ENCODE measurements at places on chromosomes 4 and X.

DNA sequence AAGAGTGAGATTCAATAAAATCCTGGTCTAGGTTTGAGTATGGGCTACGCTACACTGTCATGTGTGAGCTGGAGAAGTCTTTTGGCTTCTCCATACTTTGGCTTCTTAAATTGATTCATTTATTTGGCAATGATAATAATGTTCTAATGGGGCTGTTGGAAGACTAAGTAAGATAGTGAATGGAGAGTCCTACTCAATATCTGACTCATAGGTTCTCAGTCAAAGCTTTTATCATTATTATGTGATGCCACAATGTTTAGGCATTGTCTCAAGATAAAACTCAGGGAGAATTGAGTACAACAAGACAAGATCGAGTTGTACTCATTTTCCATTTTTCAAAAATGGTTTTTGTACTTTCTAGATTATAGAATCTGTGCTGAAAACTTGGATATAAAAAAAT lies 92.5 kb upstream of the VEGFC start:
- no peak for DNase-seq

DNA sequence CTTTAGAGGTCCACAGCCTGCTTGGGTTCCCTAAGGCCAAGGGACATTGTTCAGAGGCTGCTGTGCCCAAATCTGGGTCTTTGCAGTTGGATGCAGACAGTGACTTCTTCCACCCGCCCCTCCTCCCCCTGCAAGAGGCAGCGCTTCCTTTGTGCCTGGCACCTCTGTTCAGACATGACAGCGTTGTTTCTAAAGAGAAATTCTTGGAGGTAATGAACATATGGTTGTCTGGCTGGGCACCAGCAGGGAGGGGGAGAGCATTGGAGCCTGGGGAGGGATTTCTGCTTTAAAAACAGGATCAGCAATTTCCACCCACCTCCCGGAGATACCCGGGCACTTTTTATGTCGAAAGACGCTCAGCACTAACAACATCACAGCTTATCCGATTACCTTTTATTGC lies 51.5 kb downstream of the PSAPL1 start:
- DNase-seq = no peak

- no peak for DNase-seq
Measured at GRCh38 chrX:108235986-108236385, 144.4 kb downstream of the ATG4A start.

DNA sequence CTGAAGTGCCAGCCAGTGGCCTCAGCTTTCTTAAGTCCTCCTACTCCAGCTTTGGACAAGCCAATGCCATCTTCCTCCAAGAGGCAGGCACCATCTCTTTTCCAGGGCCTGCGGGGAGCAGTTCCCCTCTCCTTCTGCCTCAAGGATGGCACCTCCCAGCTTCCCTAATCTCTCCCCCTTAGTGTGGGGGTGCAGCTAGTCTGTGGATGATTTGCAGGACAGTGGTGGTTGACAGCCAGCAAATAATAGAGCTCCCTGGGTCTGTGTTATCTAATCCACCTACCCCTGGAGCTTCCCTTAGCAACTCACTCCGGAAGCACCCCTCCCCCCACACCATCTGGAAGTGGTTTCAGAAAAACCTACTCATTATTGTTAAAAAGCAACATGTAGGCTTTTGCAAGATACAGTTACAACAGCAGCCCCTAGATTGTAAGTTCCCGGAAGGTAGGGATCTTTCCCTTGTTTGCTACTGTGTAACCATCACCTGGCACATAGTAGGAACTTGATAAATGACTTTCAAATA lies 247.1 kb downstream of the BCOR start:
- peak; percentile 44 for DNase-seq

GRCh38 chr4:23163647-23164436 lies 471.1 kb downstream of the GBA3 start:
- no peak for DNase-seq

DNA sequence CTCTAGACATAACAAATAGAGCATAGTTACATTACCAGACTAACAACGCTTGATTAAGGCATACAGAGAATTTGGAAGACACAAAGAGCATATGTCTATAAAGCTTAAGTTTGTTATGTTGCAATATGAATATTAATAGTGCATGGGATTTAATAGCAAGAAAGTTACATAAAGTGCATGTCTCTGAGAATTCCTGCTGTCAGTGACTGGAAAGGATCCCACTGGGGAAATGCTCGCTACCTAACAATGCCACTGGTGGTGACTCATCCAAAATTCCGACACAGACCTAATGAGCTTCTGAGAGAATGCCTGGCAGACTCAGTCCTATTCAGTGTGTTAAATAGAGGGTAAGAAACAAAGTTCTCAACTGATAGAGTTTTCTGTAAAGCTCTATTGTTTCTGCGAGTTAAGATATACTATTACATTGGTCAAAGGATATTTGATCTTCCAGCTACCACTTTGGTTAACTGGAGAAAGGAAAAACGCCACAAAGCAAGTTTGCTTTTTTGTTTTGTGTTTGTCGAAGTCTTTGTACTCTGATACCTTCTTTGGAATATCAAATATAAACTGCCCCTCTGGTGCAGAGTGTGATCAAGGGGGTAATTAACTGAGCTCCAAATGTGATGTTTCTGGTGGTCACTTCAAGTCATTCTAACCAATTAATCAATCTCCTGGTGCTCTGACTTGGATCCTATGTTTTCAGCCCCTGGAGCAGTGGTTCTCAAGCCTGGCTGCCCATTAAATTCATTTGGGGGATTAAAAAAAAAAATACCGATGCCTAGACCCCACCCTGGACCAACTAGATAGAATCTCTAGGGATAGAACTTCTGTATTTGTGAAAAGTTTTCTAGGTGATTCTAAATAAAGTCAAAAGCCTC lies 107.9 kb downstream of the PALLD start:
- DNase-seq = peak; percentile 74

DNA sequence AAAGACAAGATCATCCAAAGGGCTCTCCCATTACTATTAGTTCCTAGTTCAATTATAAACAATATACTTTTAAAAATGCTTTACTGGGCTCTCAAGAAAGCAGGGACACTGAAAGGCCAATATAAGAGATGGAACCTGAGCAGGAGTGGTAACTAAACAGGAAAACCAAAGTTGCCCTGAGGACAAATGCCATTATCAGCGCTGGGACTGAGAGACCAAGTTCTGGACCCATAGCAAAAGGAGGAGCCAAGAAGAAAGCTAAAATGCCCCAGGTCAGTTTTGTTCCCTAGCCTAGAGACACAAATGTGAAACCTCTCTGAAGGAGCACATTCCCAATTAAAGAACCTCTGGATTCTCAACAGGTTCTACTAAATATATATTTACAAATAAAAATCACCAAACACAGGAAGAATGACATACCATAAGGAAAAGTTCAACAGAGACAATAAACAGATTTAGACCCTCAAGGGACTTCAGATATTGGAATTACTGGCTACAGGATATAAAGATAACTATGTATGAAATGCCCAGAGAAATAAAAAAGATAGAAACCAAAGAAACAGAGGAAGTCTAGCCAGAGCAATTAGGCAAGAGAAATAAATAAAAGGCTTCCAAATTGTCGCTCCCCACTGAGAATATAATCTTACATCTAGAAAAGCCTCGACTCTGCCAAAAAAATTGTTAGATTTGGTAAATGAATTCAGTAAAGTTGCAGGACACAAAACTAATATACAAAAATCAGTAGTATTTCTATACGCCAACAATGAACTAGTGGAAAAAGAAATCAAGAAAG lies 67.1 kb downstream of the KLHL8 start:
- no peak for DNase-seq

DNA sequence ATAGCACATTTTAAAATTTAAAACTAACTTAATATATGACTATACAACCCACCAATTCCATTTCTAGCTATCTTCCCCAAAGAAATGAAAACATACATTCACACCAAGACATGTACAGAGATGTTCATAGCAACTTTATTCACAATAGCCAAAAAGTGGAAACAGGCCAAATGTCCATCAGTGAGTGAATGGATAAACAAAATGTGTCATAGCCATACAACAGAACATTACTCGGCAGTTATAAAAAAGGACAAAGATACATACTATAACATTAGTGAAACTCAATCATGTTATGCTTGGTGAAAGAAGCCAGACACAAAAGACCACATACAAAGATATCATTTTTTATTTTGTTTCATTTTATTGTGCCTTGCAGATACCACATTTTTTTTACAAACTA lies 396.8 kb downstream of the PACRGL start:
- DNase-seq = no peak

GRCh38 chr4:144562019-144562705 lies 83.8 kb upstream of the HHIP start:
- DNase-seq = no peak

GRCh38 chr4:8639777-8640720 lies 47.5 kb downstream of the CPZ start:
- no peak for DNase-seq

- no peak for DNase-seq
Measured at GRCh38 chr4:168696280-168696679, 199.4 kb downstream of the PALLD start.

GRCh38 chr4:150867148-150867547 lies 147.9 kb downstream of the LRBA start:
- peak; percentile 75 for DNase-seq

GRCh38 chr4:100738196-100739165 lies 220.7 kb upstream of the EMCN start:
- peak; percentile 61 for DNase-seq

- no peak for DNase-seq
Measured at GRCh38 chrX:39163581-39164126, 362.4 kb downstream of the MID1IP1 start.

GRCh38 chr4:56656346-56656643 lies 24.8 kb downstream of the HOPX start:
- peak; percentile 10 for DNase-seq

GRCh38 chr4:147707892-147708672 lies 23.8 kb upstream of the ARHGAP10 start:
- peak; percentile 63 for DNase-seq

DNA sequence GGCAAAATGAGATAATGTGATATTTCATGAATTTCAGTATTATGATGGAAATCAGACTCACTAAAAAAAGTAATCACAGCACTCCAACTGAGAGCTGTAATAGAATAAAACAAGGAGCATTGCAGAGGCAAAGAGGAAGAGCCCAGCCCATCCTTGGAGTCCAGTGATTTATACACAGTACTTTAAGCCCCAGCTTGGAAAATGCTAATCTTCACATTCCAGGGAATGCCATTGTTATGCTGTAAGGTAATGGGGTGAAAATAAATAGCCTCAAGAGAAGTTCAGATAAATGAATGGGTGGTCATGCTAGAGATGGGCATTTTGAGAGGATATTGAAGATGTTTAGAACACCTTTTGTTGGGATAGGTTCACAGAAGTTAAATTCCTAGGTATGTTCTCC lies 190.3 kb upstream of the TAPT1 start:
- DNase-seq = no peak

GRCh38 chr4:177770776-177771175 lies 328.5 kb upstream of the AGA start:
- no peak for DNase-seq

DNA sequence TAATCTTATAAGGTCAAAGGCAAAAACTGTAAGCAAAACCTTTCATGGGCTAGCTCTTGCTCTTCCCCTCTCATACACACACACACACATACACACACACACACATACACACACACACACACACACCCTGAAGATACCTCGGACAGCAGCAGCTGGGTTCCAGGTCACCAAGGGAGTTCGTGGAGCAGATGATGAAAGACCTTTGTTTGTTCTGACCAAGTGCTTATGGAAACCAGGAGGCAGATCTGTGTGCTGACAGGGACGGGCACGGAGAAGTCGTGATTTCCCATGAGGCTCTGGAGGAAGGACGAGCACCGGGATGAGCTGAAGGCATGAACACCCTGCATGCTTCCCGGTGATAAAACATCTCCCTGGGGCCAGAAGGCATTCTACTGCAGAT lies 35.4 kb upstream of the CRMP1 start:
- no peak for DNase-seq

GRCh38 chr4:74501579-74501978 lies 56.6 kb downstream of the AREG start:
- peak; percentile 57 for DNase-seq

DNA sequence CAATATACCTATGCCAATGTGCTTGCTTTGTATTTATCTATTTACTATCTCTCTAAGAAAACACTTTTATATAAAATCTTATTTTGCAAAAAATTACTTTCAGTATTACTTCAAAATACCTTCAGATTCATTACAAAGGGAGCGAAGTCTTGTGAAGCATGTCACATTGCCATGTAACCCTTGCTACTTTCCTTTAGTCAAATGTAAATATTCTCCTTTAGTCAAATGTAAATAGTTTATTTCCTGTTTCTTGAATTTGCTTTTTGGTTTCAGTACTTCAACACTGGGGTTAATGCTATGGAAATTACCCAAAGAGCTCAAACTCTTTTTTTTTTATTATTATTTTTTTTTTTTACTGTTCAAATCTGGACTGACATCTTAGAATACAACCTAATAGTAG lies 383.3 kb downstream of the GRXCR1 start:
- no peak for DNase-seq

DNA sequence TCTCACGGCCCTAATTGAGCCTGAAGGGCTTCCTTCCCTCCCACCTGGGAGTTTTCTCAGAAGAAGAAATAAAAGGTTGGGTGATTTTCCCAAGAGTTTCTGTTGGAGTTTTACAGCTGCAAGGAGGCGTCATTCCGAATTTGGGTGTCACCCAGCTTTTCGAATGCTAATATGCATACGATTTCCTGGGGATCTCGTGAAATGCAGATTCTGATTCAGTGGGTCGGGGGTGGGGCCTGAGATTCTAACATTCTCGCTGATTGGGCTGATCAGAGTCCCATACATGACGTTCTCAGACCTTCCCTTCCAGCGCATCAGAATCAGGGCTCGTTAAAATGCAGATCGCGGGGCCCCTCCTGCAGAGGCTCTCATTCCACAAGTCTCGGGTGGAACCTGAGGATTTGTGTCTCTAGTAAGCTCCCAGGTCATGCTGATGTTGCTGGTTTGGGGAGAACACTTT lies 125.8 kb upstream of the STX18 start:
- peak; percentile 52 for DNase-seq

GRCh38 chr4:171565130-171565788 lies 247.9 kb upstream of the GALNTL6 start:
- no peak for DNase-seq

DNA sequence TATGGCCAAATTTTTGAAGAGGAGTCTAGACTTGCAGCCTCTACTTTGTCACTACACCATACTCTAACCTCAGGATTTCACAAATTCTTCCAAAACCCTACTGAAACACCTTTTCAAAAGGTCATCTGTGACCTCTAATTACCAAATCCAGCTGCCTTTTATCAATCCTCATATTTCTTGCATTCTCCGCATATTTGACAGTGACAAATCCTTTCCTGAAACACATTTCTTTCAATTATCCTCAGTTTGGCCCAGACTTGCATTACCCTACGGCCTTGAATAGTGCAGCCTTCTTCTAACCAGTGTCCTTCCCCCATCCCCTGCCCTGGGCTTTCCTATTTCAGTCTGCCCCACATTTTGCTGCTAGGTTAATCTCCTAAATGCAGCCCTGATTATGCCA lies 25.5 kb downstream of the MID2 start:
- DNase-seq = peak; percentile 13
